ENCODE measurements at places on chromosomes 2 and 18. TPM values are rescaled to one million over a fixed set of nuclear protein-coding genes. Genes with fewer than 3 reads are reported as not detected.

Gene TBR1
- not detected for total RNA-seq

Gene SCG2
- total RNA-seq = 14.2 TPM

GRCh38 chr2:196954001-196954400, 27.5 kb upstream of the PGAP1 start:
- DNase-seq = no peak

DNA sequence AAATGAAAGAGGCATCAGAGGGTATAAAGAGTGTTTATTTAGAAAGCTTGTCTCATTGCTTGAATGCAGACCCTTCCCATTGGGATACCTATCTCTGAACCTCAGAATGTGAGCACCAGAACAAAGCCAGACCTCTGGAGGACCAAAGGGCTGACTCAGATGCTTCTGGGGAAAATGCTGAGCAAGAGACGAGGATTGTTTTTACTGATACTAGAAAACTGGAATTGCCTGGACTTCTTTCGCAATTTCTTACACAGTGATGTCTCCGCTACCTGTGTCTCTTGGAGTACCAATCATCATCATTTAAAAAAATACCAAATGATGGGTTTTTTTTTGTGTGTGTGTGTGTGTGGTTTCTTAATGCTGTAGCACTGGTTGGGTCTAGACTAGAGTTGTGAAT, 55.6 kb upstream of the CCDC85A start:
- no peak for DNase-seq
